T-helper 2 cell (primary cell): ENCODE measurements at places on chromosomes 2 and 18.

- DNase-seq: no peak
Measured at GRCh38 chr2:190272457-190272842, 47.2 kb downstream of the HIBCH start.

GRCh38 chr2:34787341-34787740, 1188.2 kb upstream of the FAM98A start:
- DNase-seq: no peak

- DNase-seq: no peak
Measured at GRCh38 chr2:221085341-221085900, 486.7 kb downstream of the EPHA4 start.

DNA sequence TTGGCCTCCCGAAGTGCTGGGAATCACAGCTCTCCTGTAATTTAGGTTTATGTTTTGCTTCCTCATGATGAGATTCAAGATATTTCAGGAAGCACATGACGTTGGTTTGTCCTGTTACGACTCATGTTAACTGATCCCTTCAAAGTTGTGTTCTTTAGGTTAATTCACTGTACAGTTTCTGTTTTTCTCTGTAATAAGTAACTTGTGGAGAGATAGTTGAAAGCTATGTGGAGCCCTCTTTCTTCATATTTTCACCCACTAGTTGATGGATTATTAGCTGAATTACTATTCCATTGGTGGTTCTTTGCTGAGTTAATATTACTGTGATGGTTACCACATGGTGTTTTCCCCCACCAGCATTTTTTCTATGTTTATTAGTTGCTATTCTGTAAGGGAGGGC, 18.3 kb upstream of the CHCHD5 start:
- no peak for DNase-seq

- DNase-seq: no peak
Measured at GRCh38 chr2:187546762-187547333, 7.4 kb downstream of the TFPI start.

DNA sequence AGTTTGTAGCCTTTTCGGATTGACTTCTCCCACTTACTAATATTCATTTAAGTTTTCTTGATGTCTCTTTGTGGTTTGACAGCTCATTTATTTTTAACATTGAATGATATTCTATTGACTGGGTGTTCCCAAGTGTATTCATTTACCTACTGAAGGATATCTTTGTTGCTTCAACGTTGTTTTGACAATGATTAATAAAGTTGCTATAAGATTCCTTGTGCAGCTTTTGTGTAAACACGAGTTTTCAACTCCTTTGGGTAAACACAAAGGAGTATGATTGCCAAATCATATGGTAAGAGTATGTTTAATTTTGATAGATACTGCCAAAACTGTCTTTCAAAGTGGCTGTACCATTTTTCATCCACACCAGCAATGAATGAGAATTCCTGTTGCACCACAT, 1200.9 kb downstream of the DSC3 start:
- no peak for DNase-seq

GRCh38 chr2:235733761-235734160, 239.9 kb downstream of the AGAP1 start:
- DNase-seq: no peak

- DNase-seq: no peak
Measured at GRCh38 chr2:64735504-64735903, 81.8 kb upstream of the SERTAD2 start.

DNA sequence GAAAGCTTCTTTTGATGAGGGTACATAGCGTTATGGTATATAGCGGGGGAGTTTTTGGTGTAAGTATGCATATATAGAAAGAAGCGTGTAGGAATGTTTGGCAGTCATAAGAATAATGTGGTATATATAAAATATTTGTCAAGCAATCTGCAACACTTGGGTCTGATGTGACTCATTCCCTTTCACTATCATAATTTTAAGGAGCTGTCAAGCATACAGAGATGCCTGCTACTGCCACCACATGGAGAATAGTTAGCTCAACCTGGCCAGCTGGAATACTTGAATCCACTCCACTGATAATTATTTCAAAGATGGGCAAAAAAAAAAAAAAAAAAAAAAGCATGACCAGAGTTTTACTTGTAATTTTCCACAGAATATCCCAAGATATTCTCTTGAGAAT, 559.8 kb upstream of the REG3G start:
- DNase-seq: no peak
